ENCODE measurements at places on chromosomes 1 and 21.

GRCh38 chr1:63807046-63807445 lies 33.2 kb downstream of the ROR1 start:
- DNase-seq, result no peak

DNA sequence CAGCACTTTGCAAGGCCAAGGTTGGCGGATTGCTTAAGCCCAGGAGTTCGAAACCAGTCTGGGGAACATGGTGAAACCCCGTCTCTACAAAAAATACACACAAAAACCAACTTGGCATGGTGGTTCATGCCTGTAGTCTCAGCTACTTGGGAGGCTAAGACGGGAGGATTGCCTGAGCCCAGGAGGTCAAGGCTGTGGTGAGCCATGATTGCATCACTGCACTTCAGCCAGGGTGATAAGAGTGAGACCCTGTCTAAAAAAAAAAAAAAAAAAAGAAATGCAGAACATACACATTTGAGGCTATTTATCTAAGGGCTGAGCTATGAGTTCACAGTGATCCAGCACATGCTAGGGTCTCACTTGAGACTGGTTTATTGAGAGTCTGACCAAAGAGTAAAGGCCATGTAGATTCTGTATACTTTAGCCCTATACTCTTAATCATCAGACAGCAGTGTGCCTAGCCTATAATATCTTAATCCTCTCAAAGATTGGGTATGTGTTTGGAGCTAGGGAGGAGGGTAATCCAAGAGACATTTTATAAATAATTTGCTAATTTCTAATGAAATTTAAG lies 23.9 kb downstream of the RNF2 start:
- no peak for DNase-seq

GRCh38 chr1:207355060-207355459 lies 33.6 kb downstream of the CD55 start:
- no peak for DNase-seq

- peak; percentile 32 for DNase-seq
These were observed 137.4 kb downstream of the DYRK1A start for GRCh38 chr21:37503848-37504467.

- DNase-seq, result no peak
These were observed 17.4 kb upstream of the PLEKHA6 start for GRCh38 chr1:204376919-204377799.

GRCh38 chr1:26378088-26378878 lies 5.7 kb upstream of the ZNF683 start:
- DNase-seq, result peak; percentile 71

DNA sequence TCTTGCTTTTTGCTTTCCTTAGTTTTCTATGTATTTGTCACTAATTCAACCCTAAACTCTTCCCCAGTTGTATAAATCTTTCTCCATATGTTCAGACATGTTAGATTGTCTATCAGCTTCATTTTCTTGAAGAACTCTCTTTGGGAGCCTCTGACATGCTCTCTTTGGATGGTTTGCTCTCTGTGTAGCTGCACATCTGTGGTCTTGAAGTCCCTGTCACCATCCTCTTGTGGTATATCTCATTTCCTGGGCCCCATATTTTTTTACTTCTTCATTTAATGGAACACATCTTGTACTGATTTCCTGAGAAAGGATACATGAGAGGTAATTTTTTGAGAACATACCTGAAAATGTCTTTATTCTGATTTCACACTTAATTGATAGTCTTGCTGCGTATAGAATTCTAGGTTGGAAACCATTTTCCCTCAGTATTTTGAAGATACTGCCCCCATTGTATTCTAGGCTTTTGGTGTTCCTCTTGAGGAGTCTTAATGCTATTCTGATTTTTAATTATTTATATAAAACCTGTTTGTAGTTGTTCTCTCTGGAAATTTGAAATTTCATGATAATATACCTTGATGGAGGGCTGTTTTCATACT lies 72.6 kb downstream of the ST3GAL3 start:
- DNase-seq, result no peak

DNA sequence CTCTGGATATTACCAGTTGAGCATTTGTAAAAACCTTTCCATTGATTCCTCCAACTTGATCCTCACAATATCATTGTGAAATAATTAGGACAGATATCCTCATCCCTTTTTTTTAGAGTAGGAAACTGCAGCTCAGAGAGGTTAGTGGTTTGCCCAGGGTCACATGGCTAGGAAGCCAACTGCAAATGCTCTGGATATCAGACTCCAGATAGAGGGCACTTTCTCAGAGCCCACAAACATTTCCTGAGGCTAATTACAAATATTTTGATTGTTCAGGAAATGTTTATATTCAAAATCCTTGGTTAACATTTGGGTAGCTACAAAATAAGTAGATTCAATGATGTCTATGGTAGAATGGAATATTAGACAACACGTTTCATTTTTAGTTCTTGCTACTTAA lies 154.8 kb upstream of the DPYD start:
- no peak for DNase-seq

GRCh38 chr1:26938659-26939025 lies 17.1 kb downstream of the NUDC start:
- DNase-seq, result no peak

DNA sequence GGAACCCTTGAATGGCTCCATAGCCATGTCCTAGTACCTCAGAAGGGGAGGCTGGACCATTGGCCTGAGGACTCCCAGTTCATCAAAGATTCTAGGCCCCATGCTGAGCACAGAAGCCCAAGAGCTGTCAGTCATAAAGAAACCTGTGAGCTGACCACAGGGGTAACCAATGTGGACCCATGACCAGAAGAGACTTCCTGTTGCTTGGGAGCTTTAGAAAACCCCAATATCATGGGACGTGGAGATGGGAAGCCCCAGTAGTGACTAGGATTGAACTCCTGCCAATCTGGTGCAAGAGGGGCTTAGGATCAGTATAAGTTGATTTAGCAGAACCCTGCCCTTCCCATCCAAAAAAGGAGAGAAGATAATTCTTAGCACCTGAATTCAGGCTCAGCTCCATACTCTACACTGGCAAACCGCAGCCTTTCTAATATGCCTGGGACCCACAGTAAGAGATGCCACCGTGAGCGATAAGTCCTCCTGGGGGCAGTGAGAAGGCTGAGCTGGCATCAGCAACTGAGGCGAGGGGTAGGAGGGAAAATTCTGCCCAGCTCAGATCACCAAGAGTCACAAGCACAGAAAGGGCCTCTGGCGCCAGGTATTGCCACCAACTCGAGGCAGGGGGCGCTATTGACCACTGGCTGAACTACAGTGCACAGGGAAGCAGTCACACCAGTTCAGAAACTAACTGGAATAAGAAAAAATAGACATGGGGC lies 108.9 kb downstream of the CAPN8 start:
- DNase-seq, result peak; percentile 55

DNA sequence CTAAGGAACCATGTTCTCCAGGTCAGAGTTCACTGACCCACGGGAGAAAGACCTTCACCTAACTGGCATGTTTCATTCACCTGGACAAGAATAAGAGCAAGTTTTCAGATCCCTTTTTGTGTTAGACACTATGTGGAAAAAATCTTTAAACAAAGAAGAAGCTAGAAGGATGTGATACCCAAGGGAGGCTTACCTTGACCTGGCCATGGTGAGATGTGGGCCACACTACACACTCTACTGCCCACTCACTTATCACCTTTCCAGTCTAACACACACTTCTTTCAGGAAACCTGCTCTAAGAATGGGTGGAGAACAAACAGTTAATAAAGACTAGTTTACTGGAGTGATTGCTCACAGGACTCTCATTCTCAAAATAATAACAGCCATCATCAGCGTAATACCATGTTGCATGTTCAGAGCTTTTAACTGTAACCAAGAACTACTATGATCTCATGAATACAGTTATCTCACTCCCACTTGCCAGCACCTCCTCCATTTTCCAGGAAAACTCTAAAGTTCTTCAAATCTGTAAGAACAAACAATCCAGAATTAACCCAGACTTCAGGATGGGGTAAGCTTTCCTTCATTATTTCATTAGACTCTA lies 1.4 kb downstream of the RGS8 start:
- no peak for DNase-seq

GRCh38 chr1:152626744-152627143 lies 3.8 kb upstream of the LCE3A start:
- DNase-seq, result no peak

- peak; percentile 26 for DNase-seq
These were observed 75.1 kb downstream of the CAMTA1 start for GRCh38 chr1:6860401-6860800.

DNA sequence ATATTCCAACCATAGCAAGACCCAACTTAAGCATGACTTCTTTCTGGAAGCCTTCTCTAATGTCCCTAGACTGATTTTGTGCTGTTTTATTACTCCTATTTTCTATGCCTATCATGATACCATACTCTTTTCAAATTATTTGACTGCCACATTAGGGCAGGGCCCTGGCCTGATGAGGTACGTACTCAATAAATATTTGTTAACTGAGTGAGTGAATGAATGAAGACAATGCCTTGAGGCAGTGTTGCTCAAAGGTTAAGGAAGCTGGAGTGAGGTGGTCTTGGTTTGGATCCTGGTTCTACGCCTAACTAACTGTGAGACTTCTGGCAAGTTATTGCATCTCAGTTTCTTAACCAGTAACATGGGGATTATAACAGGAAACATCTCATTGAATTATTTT lies 38.3 kb upstream of the BACH1 start:
- no peak for DNase-seq

DNA sequence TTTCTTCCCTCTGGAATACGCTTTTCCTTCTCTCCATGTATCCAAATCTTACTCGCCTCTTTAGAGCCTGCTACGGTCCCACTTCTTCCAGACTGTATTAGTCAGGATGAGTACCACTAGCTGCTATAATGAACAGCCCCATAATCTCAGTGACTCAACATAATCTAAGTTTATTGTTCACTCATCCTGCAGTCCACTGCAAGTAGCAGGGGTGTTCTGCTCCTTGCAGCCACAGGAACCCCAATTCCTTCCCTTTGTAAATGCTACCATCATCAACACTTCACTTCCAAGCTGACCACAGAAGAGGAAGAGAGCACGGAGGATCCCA lies 18.1 kb upstream of the LDLRAP1 start:
- no peak for DNase-seq

GRCh38 chr1:218384581-218384993 lies 39.5 kb downstream of the TGFB2 start:
- DNase-seq, result no peak

- peak; percentile 59 for DNase-seq
These were observed 177.2 kb downstream of the SMYD3 start for GRCh38 chr1:246329900-246330299.

DNA sequence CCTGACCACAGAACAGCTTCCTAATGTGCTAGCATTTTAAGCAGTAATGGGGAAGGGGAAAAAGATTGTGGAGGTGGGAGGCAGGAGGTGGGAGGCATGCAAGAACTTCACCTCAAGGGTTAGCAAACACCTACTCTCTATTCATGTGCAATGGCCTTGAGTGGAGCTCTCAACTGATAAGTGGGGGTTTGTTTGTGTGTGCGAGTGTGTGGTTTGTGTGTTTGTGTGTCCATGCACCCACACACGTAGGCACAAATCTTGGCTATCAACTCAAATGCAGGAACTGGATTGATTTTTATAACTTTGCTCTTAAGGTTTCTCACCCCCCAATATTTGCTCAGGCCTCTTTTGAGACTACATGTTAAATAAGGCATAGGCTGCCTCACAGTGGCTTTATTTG lies 78.6 kb downstream of the SYT6 start:
- no peak for DNase-seq

DNA sequence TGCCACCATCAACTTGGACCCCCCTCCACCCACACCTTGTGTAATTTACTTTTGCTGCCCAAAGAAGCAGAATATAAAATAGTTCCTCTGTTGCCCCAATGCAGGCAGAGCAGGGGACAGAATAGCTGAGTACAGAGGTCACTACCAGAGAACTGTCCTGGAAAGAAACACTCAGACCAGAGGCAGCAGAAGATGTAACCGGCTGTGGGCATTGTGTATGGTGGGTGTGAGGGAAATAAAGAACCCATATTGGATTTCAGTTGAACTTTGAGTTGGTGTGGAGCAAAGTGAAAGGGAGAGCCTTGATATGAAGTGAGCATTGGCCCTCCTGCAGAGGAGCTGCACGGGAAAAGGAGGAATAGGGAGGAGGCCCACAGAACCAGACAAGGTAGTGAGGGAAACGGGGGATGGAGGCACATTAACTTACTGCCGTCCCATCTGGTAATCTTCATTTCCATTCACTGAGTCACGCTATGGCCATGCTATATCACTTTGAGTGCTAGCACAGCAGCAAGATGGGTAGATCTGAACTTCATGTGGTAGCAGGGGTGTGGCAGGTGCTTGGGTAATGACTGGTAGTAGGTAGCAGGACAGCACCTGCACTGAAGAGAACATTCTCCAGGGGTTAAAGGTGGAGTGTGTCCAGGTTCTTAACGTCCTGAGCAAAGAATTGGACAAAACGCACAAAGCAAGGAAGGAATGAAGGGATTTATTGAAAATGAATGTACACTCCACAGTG lies 56.3 kb upstream of the FBXO28 start:
- DNase-seq, result no peak

GRCh38 chr1:243731301-243731891 lies 118.6 kb downstream of the AKT3 start:
- no peak for DNase-seq

DNA sequence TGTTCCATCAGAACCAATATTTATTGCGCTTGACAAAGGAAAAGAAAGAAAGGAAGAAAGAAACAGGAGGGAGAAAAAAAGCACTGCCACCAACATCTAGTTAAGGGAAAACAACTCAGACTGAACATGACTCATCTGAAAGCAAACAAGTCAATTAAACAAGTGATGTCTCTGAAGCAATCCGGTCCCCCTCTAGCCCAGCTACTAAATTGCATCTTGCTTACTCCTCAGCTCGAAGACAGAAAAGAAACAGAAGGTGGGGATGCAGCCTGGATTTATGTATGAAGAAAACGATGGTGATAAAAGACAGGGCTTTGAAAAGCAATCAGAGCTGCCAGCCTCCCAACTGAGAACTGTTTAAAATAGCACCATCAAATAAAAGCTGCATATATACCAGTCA lies 188.2 kb downstream of the OMA1 start:
- DNase-seq, result no peak

DNA sequence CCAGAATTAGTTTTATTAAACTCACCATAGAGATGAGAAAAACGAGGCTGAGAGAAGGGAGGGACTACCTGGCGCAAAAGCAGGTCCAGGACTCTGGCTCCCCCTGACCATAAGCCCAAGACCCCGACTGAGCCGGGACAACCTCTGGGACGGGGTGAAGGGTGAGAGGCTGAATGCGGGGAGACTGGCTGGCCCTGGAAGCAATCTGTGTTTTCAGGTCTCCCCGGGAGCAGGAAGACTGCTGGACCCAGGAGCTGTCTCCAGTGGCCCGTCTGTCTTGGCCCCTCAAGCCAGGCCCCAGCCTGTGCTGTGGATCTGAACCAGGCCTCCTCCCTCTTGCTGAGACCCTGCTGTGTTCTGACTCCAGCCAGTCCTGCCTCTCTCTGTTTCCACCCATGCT lies 240.8 kb downstream of the TRABD2B start:
- no peak for DNase-seq

Data from stimulated activated CD4-positive, alpha-beta T cell treated with anti-CD3 and anti-CD28 coated beads, Interleukin-1b, Interleukin-23, amount 100 ng/mL, for 48 hours (primary cell).